Left renal pelvis (tissue), 4 donors: ENCODE measurements at places on chromosomes 2 and 18.

- DNase-seq, result no peak
Measured at GRCh38 chr2:233789554-233789953, 11.4 kb downstream of the MROH2A start.

DNA sequence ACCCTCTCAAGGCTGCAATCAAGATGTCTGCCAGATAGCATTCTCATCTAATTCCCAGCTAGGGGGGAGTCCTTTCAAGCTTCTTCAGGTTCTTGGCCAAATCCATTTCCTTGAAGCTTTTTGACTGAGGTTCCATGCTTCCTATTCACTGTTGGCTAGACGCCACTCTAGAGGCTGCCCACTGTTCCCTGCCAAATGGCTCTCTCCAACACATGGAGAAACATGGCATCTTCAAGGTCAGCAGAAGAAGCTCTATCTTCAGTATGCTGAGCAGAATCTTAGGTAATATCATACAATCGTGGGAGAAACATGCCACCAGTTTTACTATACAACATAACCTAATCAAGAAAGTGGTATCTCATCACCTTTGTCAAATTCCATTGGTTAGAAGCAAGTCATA lies 1985.1 kb upstream of the CELF4 start:
- DNase-seq, result no peak

DNA sequence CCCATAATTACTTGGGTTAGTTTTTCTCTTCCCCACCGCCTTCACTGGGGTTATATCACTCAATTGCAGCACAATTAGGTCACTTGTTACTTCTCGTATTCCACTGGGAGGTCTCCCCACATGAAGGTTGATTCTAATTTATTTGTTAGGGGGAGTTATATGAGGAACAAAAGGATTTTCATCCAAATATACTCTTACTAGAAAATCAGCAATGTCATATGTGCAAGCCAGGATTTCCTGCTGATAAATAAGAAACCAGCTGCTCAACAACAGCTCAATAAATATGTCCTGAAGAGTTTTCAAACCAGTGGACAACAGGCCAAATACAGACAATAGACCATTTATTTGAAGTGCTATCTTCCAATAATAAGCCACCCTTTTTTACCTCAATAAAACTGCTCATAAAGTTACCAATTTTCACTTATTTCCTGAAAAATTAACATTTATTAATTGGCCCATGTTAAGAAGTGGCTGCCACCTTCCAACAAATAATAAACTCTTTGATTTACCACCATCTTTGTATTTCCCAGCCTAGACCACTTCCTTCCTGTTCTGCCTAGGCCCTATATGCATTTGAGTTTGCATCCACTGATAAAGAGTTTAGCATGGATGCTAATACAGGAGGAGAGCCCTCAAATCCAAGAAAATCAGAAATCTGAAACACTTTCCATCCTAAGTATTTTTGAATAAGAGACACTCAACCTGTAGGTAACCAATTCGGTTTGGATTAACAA lies 184.4 kb upstream of the SLC39A10 start:
- no peak for DNase-seq

DNA sequence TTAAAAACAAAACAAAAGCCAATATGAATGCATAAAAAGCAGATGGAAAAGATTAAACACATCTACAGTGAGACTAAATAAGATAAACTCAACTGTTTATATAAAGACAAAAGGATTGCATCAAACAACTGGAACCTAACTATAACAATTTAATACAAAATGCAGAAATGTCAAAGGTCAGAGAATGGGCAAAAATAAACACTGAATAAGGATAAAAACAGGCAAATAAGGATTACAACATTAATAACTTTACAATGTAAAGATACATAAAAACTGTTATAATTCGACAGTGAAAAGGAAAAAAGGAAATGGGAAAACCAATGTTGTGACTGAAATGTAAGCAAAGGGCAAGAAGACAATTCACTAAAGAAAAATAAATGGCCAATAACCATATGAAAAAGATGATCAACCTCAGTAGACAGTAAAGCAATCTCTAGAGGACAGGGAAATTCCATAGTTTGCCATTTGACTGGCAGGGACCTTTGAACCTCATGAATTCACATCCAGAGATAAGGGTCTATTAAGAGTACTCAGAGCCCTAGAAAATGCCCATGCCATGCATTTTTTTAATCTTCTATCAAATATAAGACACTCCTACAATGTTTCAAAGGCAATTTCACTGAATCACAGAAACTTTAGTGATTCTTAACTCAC lies 83.7 kb downstream of the TMEM131 start:
- no peak for DNase-seq

- no peak for DNase-seq
Measured at GRCh38 chr2:10350761-10351160, 48.1 kb downstream of the HPCAL1 start.

DNA sequence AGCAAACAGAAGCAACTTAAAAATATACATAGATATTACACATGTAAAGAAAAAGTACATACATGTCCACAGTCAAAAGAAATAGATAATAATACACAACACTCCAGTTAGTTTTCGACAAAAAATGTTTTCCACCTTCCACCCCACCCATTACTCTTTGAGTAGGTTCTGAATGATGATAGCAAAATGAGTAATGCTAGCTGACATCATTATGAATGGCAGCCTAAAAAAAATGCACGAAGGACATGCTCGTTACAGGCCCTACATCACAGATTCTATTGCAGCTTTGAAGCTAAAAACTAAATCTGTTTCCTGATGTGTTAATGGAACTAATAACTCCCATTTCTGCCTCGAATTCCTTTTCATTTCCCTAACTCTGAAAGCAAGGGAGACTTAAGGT lies 578.7 kb upstream of the NETO1 start:
- no peak for DNase-seq

DNA sequence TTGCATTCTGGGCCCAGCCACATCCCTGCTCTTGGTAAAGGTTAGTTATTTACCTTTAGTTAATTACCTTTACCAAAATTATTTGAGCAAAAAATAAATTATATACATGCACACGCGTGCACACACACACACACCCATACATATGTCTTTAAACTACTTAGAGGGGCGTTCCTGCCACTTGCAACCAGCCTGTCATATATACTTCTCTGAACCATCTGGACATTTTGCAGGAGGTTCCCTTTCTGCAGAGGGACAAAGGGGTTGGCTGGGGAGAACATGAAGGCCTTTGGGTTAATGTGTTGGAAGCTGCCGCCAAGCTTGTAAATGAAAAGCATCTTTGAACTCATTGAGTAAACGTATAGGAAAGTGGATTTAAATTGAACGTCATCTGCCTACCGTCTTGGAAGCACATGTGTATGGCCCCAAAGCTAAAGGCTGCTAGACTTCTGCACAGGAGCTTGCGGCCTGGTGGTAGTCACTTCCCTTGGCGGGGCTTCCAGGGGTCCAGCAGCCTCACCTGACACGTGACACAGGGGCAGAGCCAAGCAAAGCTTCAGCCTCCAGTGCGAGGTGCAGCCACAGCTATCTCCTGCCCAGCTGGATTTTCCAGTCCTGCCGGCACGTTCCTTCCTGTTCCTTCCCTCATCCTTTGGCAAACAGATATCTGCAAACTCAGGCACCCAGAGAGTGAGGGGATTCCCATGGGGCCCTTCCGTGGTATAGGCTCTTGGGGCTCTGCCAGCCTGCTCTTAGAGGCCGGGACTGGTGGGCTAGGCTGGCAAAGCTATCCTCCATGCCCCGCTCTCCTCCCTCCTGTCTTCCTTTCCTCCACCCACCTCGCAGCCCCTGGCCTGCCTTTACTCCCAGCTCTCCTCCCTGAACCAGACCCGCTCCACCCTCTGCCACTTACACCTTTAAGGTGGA lies 46.1 kb downstream of the SERTAD2 start:
- DNase-seq, result no peak

- no peak for DNase-seq
Measured at GRCh38 chr2:233571462-233571861, 4.9 kb upstream of the USP40 start.

GRCh38 chr2:55519938-55520885 lies 694 bp downstream of the CFAP36 start:
- peak; percentile 33 for DNase-seq

GRCh38 chr2:66748939-66749338 lies 314.0 kb downstream of the MEIS1 start:
- no peak for DNase-seq

- no peak for DNase-seq
Measured at GRCh38 chr2:68700560-68700959, 34.1 kb upstream of the ARHGAP25 start.

DNA sequence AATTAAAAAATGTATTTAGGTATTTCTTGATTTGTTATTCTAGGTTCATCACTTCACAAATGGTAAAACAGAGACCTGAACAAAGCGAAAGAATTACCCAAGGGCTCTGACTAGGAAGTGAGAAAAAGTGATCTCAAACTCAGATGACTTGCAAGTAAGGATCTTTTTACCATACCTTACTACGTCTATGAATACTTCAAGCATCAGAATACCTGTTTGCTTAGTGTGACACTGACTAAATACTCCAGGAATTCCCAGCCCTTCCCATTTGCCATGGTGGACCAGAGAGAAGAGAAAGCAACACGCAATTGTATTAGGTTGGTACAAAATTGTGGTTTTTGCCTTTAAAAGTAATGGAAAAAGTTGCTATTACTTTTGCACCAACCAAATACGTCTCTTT lies 35.8 kb upstream of the FIGN start:
- no peak for DNase-seq

DNA sequence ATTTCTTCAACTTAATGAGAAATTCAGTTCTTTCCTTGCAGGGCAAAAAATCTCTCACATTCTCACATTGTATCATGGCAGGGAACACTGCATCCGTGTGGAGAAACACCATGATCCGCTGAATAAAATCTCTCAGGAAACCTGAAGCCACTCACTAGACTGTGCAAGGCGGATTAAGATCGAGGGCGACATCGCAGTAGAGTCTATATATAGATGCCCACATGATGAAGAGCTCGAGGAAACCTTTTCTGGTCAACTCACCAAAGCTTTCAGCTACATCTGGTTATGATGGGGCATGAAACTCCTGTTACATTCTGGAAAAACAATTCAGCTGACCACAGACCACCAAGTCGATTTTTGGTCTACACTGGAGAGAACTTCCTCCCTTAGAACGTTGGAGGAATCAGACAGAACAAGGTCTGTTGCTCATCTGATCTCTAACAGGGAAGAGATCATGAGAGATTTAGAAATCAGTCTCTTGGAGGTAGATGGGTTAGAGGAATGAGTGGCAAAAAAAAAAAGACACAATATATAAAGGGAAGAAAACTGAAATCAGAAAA lies 162.9 kb upstream of the ZNF516 start:
- DNase-seq, result no peak

GRCh38 chr2:225137971-225138370 lies 95.7 kb upstream of the DOCK10 start:
- DNase-seq, result no peak

DNA sequence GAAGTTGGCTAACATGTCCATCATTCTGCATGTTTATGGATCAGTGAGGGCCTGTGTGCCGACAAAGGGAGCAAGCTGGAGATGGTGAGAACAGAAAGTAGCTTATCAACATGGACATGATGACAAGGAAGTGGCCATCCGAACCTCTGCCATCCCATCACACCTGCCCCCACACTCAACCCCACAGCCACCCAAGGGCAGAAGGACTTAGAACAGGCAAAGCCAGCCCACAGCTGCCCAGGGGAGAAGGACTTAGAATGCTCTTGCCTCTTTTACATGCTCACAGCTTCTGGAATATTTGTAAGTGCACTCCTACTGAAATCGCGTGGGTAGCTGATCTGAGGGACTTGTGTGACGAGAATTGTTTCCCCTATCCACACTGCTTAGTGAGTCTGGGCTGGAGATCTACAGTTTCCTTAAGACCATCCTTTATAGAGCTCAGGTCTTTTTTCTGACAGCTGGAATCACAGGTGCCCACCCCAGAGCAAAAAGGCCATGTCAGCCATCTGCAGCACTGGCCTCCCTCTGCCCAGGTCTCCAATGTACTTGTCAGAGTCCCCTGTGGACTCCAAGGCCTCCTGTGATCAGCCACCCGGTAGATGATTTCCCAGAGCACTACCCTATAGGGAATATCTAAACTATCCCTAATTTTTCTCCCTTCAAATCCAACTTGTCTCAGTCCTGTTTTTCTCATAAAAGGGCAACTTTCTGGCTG lies 154.1 kb downstream of the SMAD7 start:
- no peak for DNase-seq

- DNase-seq, result no peak
Measured at GRCh38 chr2:54629914-54630857, 93.3 kb upstream of the EML6 start.
